CD4-positive, alpha-beta T cell treated with Interleukin-15 for 1 hour (primary cell): ENCODE measurements at places on chromosomes 3 and 15.
A peak's percentile ranks its signal among the peaks of the same experiment; 100 is the strongest.

GRCh38 chr3:124217542-124217941 lies 225.6 kb upstream of the ROPN1 start:
- DNase-seq = no peak

GRCh38 chr15:90950676-90951075 lies 4.0 kb upstream of the RCCD1 start:
- DNase-seq = no peak

GRCh38 chr15:43958861-43959330 lies 132.1 kb downstream of the WDR76 start:
- no peak for DNase-seq

GRCh38 chr15:70833861-70834765 lies 19.8 kb downstream of the LARP6 start:
- DNase-seq = no peak

DNA sequence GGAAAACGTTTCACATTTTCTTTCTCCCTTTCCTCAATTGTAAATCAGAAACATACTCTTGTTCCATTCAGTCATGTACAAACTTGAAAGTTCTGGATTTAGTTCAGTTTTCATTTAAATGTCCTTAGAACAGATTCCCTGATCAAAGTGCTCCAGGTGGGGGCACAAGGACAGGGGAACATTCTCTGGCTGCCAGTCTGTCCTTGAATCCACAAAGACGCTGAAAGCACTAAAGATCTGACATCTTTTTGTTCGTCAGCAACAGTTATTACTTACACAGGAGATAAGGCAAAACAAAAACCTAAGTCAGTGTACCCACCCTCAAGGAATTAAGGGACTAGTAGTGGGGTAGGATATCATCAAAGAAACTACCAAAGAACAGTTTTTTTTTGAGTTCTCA lies 139.2 kb downstream of the GHSR start:
- no peak for DNase-seq

GRCh38 chr3:23991306-23991682 lies 46.2 kb downstream of the NR1D2 start:
- no peak for DNase-seq

GRCh38 chr3:140508550-140508949 lies 169.3 kb upstream of the TRIM42 start:
- DNase-seq = no peak

DNA sequence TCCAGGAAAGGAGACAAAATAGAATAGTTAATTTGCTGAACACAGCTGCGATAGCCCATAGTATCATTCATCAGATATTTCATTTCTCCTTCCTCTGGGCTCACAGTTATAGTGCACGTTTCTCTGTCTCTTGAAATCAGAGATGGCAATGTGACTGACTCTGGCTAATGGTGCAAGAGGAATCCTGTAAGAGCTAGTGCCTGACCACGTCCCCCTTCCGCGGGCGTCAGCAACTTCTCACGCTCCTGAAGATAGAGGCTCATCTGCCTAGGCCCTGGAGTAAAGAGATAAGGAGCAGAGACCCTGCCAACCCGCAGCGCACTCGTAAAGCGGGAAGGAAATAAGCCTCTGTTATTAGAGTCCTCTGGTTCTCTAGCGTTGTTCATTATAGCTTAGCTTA lies 391.8 kb downstream of the VPS13C start:
- DNase-seq = no peak

DNA sequence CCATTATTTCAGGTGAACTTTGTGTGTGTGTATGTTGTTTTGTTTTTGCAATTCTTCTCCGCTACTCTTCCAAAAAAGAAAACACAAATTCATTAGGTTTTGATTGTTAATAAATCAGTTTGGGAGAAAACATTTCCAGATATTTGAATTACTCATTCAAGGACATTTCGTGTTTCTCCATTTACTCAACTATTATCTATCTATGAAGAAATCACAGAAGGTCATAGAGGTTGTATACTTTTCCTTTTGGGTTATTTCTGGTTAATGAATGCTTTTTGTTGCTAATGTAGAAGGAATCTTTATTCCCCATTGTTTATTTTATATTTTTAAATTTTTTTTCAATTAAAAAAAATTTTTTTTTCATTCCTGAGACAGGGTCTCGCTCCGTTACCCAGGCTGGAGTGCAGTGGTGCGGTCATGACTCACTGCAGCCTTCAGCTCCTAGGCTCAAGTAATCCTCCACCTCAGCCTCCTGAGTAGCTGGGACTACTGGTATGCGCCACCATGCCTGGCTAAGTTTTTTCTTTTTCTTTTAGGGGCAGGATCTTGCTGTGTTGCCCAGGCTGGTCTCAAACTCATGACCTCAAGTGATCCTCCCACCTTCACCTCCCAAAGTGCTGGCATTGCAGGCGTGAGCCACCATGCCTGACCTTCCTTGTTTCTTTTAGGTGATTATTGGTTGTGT lies 28.4 kb downstream of the IGF1R start:
- no peak for DNase-seq

GRCh38 chr15:93265111-93265556 lies 176.1 kb upstream of the RGMA start:
- no peak for DNase-seq

- no peak for DNase-seq
Observed at GRCh38 chr15:53404930-53405493, 354.5 kb downstream of the WDR72 start.

- no peak for DNase-seq
Observed at GRCh38 chr3:45712434-45713110, 23.4 kb downstream of the SACM1L start.

DNA sequence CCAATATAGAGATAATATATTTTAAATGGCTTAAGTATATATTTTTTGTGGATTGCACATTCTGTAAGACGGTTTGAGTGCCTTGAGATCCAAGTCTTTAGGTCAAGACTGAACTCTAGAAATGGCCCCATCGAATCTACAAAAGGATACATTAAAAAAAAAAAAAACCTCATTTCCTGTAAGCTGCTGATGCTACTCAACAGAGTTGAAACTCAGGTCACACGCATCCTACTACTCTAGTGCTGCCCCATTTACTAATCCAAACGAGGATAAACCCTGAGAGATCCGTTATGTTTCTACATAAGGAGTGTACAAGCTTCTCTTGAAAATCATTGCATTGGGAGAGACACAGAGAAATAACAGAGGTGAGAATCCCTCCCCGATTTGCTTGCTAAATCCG lies 187.3 kb downstream of the TIGIT start:
- no peak for DNase-seq

DNA sequence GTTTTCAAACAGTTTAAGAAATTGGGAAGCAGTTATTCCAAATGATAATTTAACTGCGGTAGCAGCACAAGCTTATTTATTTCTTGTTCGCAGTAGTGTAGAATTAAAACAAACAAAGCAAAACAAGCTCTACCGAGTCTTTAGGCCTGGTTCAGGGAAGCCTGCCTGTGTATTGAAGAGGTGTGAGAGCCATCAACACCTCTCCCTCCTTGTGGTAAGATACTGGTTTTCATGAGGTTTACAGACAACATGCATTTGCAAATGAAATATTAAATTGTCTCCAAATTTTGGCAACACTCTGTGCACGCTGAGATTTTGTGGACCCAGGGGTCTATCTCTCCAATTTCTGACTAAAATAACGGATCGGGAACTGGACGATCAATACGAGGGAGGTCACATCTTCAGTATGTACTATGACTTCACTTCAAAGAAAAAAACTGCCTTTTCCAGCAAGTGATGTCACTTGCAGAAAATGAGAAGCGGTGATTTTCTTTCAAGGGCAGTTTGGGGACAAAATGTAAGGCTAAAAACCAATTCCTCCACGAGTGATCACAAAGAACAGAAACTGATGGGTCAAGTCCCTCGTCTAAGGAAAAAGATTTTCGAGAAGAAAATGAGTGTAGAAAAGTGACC lies 721 bp downstream of the ATR start:
- no peak for DNase-seq

DNA sequence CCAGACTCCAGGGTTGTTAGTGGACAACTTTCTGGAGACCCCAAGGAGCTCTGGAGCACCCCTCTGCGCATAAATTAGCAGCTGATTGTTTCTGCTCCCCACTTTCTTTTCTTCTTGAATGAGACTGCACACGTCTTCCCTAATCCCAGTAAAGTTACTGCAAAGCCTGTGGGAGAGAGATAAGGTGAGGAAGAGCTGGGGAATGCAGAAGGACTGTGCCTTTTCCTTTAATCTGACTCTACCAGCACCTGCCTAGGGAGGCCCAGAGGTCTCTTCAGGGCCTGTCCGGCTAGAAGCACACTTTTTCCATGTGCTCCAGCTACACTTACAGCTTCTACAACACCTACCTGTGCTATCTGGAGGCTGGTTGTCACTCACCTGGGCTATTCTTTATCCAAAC lies 143.8 kb downstream of the KCNMB2 start:
- DNase-seq = no peak

DNA sequence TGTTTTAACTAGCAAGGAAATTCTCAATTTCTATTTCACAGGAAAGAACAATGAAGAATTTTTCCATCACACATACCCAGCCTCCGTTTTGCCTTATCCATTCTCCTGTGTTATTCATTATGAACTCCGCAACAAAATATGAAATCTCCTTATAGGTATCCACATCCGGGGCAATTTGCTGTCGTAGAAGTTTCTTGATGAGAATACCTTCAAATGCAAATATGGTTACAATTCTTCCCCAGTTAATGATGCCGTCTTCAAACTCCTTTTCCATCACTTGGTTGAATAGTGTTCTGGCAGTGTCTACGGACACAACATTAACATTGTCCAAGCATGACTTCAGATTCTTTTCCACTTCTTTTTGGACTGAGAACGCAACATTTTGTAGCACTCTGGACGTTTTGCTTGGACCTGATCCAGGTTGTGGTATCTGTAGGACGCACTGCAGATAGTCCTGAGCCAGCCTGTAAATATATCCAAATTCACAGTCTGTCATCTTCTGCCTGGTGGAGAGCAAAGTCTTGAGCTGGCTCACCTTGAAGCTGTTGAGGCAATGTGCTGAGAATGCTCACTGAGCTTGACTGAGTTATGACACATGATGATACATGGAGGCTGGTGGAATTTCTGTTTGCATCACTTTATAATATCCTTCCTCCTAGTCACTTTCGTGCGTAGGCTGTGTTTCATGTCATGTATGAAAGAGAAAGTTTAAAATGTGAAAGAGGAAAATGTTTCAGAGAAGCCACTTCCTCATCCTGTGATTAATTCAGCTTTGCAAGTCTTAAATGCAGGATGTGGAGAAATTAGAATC lies at the start of gene BCL2A1:
TSS of gene BCL2A1 (minus strand) at position 573 of the 811 bp plus-strand sequence. CDS start at position 496, 77 bp downstream.
- peak; percentile 78 for DNase-seq

- DNase-seq = peak; percentile 50
Observed at GRCh38 chr3:187968883-187969580, 184.9 kb upstream of the LPP start.

DNA sequence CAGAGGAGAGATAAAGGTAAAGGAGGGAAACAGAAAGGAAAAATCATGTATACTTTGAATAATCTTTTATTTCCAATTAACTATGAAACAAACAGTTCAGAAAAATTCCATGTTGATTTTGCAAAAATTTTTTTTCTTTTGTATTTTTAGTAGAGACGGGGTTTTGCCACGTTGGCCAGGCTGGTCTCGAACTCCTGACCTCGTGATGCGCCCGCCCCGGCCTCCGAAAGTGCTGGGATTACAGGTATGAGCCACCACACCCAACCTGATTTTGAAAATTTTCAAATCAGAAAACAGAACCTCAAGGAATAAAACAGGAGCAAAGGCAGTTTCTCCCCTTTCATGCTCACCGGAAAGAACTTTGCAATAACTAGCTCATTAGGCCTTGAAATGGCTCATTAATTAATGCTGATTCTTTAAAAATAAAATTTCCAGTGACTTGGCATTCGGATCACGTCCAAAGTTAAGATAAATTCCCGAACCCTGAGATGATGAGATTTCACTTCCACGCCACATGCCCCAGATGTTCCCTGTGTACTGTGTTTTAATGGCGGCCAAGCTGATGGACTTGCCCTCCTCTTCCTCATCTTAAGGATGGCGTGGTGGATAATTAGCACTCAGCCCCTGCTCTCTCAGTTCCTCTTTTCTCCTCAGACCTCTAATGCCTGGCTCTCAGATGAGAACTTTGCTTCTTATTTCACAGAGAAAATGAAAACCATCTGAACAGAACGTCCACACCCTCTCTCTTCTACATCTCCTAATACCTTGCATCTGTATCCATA lies 10.8 kb downstream of the BCL2L10 start:
- no peak for DNase-seq

DNA sequence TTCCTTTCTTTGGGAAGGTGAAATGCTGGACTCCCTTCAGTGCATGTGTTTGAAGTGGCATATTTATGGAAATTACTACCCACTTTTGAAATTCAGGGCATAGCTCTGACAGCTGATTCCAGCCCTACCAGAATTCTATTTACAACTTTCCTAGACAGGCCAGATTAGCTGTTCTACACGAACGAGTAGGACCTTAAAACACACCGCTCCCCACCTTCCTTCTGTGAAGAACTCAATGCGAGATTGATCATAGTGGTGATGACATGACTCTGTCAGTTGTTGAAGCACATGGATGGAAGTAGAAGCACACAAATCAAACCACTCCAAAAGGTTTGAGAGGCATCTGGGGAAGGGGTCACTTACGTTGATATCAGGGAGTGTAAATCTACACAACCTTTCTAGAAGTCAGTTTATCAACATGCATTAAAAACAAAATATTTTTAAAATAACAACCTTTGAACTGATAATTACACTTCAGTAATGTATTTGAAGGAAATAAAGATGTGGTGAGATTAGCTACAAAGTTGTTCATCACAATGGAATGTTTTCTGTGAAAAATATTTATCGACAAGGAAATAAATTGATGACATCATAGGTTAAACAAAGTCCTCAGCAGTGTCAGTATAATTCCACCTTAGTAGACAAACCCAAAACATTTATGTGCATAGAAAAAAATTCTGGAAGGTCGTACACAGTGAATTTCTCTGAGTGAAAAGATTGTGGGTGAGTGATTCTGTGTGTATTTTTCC lies 29.8 kb downstream of the RARB start:
- DNase-seq = no peak

DNA sequence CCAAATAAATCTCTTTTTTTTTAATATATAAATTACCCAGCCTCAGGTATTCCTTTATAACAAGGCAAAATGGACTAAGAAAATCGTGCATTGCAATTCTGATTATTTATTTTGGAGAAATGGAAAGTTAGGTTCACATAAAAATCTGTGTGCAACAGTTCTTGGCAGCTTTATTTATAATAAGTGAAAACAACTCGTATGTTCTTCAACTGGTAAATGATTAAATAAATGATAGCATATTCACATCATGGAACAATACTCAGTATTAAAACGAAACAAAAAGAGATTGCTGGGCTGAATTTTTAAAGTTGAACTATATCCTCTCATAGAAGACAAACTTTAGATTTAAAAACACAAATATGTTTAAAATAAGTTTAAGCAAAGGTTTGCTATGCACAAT lies 176.3 kb upstream of the ZNF385D start:
- DNase-seq = no peak

DNA sequence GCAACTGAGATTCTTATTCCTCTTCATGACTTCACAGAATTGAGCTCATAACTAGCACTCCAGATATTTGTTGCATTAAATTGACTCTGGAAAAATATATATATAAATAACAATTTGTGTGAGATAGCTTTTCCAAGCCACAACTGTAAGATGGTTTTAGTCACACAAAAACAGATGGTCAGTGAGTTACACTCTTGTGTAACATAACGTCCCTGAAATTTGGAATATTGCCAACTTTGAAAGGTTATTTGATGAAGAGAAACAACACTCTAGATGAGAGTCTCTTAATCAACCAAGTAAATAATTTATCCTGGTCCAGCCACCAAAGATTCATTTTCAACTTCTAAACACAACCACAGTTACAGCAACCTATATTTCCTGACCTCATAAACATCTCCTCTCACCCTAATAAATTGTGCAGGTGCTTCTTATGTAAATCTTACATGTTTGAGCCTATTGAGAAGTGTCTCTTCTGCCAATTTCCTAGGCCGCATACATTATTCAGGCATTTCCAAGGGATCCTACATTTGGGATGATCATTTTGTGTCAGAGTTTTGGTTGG lies 84.9 kb upstream of the ACP3 start:
- DNase-seq = no peak
